ELR (cell line): ENCODE measurements at places on chromosomes 12 and 14.

- peak; percentile 82 for DNase-seq
Observed at GRCh38 chr12:124391340-124392261, 96.7 kb downstream of the RFLNA start.

GRCh38 chr12:81167694-81168093 is 89.8 kb downstream of the ACSS3 start:
- peak; percentile 52 for DNase-seq

DNA sequence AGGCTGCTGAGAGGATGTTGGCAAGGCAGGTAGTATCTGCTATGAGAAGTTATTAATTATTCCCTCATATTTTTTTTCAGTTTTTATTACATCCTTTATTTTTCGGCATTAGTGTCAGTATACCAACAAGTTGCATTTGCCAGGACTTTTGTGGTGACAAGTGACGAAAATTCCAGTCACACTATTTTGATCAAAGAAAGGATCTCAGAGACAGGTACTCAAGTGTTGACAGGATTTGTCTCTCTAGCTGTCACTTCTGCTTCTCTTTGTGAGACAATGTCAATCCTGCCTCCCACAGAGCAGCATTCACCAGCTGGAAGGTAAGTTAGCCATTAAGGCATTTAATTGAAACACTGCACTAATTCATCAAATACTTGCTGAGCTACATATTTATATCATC is 18.0 kb upstream of the IFNG start:
- DNase-seq, result no peak

DNA sequence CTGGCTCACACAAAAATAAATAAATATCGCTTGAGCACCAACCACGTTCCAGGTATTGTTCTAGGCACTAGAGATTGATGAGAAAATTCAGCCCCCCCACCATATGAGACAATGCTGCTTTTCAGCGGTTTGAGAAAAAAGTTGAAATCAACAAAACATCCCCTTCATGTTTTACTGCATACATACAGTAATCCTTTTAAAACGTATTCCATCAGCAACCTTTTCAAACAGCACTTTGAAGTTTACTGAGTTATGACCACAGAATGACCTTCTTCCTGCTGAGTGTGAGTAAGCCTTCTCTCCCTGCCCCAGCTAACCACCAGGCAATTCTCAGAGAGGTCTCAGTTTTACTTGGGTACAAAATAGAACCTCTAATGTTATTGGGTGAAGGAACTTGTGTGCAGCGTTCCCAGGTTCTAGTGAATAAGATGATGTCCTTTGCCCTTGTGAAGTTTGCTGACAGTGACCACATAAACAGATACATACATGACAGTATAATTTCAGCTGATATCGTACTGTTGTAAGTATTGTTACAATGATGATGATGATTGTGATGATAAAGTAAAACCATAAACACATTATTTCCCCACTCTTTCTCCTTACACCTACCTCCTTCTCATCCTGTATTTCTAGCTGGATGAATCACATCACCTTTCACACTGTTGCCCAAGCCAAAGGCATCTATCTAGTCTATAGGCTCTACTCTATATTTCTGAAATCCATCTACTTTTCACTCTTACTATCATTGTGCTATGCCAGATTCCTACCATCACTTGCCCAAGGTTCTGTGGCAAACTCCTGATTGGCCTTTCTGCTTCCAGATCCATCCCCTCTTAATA is 124.4 kb upstream of the KRR1 start:
- peak; percentile 98 for DNase-seq

DNA sequence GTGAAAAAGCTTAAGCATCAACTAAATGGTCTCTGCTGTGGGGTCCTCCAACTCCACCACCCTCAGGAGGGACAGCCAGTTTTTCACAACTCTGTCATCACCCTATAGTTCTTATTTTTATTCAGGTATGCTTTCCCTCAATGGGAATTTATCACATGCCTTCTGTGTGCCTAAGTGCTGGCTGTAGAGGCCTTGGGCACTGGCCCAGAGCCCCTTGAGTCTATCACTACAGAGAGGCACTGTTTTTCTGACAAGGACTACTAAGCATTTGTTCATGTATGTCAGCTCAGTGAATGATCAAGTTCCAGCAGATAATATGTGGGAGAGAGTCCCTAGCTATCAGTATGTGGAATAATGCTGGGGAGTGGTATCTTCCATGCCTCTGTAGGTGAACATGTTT is 463.9 kb downstream of the NPAS3 start:
- DNase-seq, result no peak

DNA sequence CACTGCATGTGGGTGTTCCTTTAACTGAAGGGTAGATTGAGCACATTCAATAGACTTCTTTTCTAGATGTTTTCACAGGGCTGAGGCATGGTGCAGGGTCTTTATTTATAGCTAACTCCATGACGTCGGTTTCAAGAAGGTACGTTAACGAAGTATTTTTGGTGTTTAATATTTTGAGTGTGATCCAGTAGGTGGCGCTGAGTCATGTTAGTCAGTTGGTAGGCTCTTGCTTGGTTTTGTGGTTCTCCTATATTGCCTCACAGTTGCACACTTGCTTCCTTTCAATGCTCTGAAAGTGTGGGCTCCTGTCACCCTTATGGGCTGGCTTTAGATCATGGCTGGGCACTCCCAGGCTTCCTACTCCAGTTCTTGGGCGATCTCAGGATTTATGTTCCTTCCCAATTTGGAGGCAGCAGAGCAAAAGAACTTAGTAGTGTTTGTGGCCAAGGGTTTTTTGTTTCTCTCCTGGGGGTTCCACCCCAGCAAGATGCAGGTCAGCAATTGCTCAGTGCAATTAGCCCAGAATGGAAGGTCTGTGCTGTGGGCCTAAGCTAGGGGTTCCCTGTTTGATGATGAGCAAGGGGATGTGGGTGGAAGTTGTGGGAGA is 471.6 kb upstream of the FOXG1 start:
- DNase-seq, result peak; percentile 48

GRCh38 chr12:57613427-57614109 is 2.3 kb downstream of the ARHGEF25 start:
- DNase-seq, result no peak

DNA sequence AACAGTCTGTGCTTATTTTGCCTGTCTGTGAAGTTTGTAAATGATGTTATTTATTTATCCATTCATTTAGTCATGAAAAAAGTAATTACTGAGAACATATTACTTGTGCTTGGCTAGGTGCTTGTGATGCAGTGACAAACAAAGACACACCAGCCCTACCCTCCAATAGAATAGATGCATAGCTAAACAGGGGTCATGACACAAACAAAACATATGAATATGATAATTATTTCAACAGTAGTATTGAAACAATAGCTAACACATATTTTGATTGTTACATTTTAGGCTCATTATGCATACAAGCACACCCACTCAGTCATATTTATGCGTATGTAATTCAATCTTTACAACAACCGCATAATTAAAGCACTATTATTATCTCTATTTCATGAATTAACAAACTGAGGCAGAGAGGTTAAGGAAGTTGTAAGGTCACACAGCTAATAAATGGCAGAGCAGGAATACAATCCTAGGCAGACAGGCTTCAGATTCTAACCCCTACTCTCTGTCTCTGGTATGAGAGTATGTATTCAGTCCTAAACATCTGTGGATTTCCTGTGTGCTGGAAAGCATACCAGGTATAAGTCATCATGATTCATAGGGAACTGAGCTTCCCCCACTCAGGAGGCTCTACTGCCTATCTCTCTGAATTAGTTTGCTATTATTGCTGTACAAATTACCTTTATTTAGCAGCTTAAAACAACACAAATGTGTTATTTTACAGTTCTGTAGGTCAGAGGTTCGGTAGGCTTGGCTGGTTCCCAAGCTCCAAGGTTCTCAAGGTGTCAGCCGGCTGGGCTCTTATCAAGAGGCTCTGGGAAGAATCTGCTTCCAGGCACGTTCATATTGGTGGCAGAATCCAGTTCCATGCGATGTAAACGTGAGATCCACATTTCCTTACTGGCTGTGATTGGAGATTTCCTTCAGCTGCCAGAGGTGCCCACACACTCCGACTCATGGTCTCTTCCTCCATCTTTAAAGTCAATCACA is 509.4 kb downstream of the GALC start:
- peak; percentile 0 for DNase-seq

GRCh38 chr12:33514893-33515292 is 75.3 kb upstream of the SYT10 start:
- no peak for DNase-seq

GRCh38 chr12:9244894-9245293 is 36.7 kb upstream of the PZP start:
- peak; percentile 4 for DNase-seq

- DNase-seq, result no peak
Observed at GRCh38 chr12:2454601-2455177, 340.1 kb upstream of the FKBP4 start.

GRCh38 chr12:44294649-44295048 is 458.8 kb downstream of the TMEM117 start:
- no peak for DNase-seq

GRCh38 chr12:46516933-46517578 is 144.5 kb upstream of the SLC38A2 start:
- DNase-seq, result no peak

DNA sequence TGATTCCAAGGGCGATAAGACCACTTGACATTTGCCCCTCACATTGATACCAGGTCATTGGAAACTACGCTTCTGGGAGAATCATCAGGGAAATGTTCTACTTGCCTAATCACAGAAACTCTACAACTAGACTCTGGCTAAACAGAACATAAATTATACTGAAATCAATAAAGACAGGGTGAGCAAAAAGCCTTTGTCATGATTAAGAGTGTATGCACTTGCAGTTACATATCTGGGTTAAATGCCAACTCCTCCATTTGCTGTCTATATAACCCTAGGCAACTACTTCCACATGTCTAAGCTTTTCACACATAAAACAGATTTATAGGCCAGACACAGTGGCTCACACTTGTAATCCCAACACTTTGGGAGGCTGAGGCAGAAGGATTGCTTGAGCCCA is 125.7 kb downstream of the PHLDA1 start:
- DNase-seq, result no peak

GRCh38 chr12:121866331-121866730 is 7.7 kb upstream of the HPD start:
- no peak for DNase-seq

- DNase-seq, result no peak
Observed at GRCh38 chr12:22353615-22354325, 19.3 kb upstream of the ST8SIA1 start.

GRCh38 chr14:89227496-89227836 is 189.6 kb downstream of the FOXN3 start:
- no peak for DNase-seq

DNA sequence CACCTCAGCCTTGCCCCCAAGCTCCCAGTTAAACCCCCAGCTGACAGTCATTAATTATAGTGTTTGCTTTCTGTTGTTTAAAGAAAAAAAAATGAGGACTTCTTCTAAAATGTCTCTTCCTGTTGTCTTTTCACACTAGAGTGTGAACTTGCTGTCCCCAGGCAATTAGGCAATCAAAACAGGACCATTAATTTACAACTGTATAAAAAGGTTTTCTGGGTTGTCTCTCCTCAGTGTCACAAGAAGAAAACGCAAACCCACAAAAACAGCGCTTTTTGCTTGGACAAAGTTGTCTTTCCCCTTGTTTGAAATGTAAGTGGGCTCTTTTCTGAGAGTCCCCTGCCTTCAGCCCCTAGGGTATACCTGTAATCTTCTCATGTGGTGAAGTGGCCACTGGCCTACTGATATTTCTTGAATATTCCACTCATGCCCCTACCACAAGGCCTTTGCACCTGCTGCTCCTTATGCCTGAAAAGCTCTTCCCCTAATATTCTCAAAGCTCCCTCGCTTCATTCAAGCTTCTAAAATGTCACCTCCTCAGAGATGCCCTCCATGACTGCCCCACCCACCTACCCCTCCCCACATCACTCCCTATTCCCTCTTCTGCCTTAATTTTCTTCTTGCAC is 158.9 kb upstream of the PWP1 start:
- DNase-seq, result no peak

- DNase-seq, result no peak
Observed at GRCh38 chr12:24488906-24489619, 459.8 kb downstream of the BCAT1 start.

DNA sequence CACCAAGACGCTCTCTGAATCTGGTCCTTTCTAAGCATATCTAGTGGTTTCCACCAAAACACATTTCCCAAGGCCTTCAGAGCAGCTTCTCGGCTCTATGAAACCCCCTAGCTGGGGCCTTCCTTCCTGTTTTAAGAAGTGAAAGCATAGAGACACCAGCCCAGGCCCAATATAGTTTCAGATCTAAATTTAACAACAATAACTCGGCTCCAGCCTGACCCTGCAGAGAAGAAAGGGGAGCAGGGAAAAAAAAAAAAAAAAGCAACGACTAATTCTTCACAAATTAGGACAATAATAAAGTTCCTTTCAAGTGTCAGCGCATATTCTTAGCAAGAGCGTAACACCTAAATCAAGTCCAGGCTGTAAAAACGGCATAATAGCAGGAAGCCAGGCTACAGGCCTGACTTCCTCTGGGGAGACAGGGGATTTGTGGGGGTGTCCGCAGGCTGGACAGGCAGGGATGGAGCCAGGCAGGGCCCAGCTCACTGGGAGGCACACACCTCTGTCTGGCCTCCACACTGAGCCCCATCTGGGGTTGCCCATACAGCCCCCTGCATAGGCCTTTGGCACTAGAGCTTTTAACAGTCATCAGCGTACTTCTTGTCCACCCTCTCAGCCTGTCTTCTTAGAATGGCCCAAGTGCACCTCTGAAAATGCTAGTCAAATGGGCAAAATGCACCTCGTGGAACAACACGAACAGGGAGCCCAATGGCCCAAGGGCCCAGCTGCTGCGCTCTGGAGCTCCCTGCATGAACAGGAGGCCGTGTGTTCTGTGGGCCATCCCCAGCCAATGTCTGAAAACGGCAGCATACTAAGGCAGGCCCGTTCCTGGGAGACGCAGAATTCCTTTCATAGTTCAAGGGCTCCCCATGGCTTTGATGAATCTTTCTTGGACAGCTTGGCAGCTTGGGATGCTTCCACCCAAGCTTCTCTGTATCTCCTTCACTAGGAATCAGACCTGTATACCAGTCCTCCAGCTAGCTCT is 772.9 kb downstream of the MED13L start:
- DNase-seq, result no peak

DNA sequence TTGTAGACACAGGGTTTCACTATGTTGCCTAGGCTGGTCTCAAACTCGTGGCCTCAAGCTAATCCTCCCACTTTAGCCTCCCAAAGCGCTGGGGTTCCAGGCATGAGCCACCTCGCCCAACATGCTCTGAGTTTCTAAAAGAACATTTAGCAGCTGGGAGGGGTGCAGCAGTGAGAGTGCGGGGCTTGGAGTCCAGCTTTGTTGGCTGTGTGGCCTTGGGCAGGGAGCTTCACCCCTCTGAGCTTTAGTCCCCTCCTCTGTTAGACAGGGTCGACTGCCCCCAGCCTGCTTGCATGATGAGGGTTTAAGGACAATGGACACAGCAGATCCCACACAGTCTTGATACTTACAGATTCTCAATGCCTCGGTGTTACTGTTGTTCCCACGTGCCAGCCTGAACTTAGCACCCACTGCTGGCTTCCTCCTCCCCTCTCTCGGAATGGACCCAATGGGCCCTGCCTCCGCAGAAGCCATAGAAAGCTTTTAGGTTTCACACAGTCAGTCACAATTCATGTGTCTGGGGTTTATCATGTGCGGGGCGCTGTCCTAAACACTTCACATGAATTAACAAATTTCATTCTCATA is 54.6 kb downstream of the PSMA6 start:
- DNase-seq, result no peak

GRCh38 chr12:50441763-50442162 is 41.1 kb downstream of the LARP4 start:
- no peak for DNase-seq

GRCh38 chr12:6341417-6342139 is at the start of gene TNFRSF1A:
Gene TNFRSF1A, minus strand, starts transcription at chr12:6342076. Its CDS starts 262 bp downstream, at chr12:6341814.
- DNase-seq, result peak; percentile 87

- DNase-seq, result no peak
Observed at GRCh38 chr14:26636561-26636960, 38.7 kb upstream of the NOVA1 start.
